Activated CD8-positive, alpha-beta T cell treated with anti-CD3 and anti-CD28 coated beads, Interleukin-2, amount 10 ng/mL, durations not matched to agents 7 days and 5 days (primary cell): ENCODE measurements at places on chromosomes 3 and 15. TPM values are rescaled to one million over a fixed set of nuclear protein-coding genes. Genes with fewer than 3 reads are reported as not detected.

DNA sequence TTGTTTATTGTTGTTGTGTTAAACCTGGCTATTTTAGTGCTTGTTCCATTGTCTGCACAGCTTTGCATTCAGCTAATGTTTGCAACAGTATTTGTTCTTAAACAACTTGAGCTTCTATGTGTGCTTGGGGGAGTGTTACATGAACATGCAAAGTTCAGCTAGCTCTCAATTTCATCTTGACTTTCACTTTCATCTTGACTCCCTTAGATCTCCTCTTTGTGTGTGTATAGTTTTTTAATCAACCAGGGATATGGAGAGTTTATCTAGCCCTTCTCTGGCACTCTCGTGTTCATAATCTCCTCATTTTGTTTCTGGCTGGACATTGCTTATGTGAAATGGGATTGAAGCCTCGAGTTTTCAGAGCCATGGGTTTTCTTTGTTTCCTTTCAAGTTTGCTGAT, 212.4 kb upstream of the ZBTB20 start:
- no peaks in the 10 kb centered on the region for H3K36me3 ChIP-seq
- no peak overlapping the region for H3K4me3 ChIP-seq
- H3K27ac ChIP-seq: no peak overlapping the region
- H3K4me1 ChIP-seq: peaks cover 6% of the 10 kb centered on the region

- DNase-seq: no peak
- peaks cover 6% of the 10 kb centered on the region for H3K36me3 ChIP-seq
- no peaks in the 10 kb centered on the region for H3K27me3 ChIP-seq
- peaks cover 58% of the 10 kb centered on the region for H3K4me1 ChIP-seq
These were observed 38.9 kb downstream of the ZNF710 start for GRCh38 chr15:90039996-90040395.

DNA sequence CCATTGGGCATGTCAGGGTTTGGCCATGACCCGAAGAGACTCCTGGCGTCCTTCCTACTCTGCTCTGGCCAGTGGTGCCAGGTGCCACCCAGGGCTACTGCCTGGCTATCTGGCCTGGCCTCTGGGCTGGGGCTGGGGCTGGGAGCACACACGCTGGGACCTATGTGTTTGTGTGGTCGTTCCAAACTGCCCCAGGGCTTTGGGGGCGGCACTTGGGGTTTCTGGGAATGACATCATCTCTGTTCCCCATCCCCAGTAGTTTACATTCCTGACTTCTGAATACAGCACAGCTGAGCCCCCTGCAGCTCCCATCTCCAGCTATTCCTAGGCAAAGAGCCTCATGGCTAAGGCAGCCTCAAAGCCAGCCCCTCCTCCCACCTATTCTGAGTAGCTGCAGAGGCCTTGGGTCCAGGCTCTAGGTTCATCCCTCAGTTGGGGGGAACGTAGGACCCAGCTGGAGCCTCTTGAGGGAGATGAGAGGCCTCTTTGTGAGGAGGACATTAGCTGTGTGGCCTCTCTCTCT, 24.3 kb downstream of the PLEKHO2 start:
- H3K27me3 ChIP-seq: no peaks in the 10 kb centered on the region
- H3K4me1 ChIP-seq: peaks cover 11% of the 10 kb centered on the region
- H3K27ac ChIP-seq: no peak overlapping the region

DNA sequence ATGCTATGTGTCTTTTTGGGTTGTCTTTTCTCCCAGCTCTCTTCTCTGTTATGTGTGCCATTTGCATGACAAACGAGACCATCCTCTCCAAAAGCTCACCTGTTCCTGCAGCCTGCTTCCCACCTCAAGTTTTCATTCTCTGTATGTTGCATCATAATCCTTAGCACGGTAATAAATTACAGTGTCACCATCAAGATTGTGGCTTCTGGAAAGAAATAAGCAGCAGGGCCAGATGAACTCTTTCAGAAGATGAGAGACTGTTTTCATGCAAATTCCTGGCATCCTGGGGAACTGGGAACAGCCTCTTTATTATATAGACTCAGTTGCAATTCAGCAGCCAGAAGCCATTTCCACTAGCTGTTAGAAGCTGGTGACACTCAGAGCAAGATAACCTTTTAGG, 436.7 kb downstream of the EPHB1 start:
- DNase-seq: no peak
- H3K36me3 ChIP-seq: no peaks in the 10 kb centered on the region
- no peaks in the 10 kb centered on the region for H3K4me1 ChIP-seq
- no peak overlapping the region for H3K4me3 ChIP-seq
- peaks cover 2% of the 10 kb centered on the region for H3K27me3 ChIP-seq

DNA sequence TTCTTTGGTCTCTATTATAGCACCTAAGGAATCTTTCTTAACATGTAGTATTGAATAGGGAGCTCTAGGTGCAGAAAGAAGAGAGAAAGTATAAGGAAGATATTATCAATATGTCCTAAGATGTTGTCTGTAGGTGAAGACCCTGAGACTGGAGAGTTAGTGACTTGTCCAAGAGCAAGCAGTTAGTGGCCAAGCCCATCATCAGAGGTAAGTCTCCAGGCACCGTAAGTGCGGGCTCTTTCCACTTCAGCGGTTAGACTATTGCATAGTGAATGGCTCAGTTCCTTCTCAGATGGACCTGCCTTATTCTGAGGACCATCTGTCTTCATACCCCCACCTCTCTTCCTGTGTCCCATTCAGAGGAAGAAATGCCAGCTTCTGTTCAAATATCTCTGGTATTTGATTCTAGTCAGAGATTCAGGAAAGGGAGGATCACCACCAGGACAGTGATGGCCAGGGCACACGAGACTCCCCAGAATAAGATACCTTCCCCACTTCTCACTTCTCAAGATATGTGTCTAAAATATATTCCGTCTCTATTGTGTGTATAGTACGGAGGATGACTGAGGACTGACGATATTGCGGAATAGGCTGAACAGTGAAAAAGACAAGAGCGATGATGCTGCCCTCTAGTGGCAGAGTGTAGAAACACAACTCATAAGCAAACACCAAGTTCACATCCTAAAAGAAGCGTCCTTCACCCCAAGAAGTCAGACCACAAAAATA, 19.1 kb upstream of the ADGRG7 start:
- peaks cover 10% of the 10 kb centered on the region for H3K27me3 ChIP-seq
- no peak overlapping the region for H3K27ac ChIP-seq
- DNase-seq: peak; percentile 78
- peaks cover 2% of the 10 kb centered on the region for H3K4me1 ChIP-seq

GRCh38 chr3:127747066-127747465, 74.3 kb downstream of the ABTB1 start:
- no peak overlapping the region for H3K4me3 ChIP-seq
- H3K27me3 ChIP-seq: peaks cover 10% of the 10 kb centered on the region
- no peaks in the 10 kb centered on the region for H3K36me3 ChIP-seq
- H3K4me1 ChIP-seq: peaks cover 9% of the 10 kb centered on the region

DNA sequence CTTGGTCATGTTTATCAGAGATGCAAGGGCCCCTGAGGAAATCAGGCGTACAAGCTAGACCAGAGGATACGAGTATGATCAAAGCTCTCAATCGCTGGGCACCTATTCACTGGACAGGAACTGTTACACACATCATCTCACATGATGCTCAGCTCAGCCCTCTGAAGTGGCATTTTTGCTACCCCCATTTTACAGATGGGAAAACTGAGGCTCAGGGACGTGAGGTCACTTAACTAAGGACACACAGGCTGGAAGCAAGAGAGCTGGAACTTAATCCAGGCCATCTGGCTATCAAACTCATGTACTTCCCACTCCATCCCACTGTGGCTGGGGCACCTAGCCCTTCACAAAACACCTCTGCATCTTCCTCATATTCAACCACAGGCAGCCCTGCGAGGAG, 72.9 kb upstream of the SLC6A1 start:
- H3K4me1 ChIP-seq: peaks cover 5% of the 10 kb centered on the region
- H3K27ac ChIP-seq: no peak overlapping the region
- H3K27me3 ChIP-seq: peaks cover 12% of the 10 kb centered on the region
- H3K36me3 ChIP-seq: no peaks in the 10 kb centered on the region

- no peaks in the 10 kb centered on the region for H3K27me3 ChIP-seq
- no peaks in the 10 kb centered on the region for H3K4me1 ChIP-seq
- DNase-seq: no peak
- H3K36me3 ChIP-seq: no peaks in the 10 kb centered on the region
- no peak overlapping the region for H3K4me3 ChIP-seq
These were observed 121.3 kb upstream of the ADAMTS9 start for GRCh38 chr3:64809086-64809485.

DNA sequence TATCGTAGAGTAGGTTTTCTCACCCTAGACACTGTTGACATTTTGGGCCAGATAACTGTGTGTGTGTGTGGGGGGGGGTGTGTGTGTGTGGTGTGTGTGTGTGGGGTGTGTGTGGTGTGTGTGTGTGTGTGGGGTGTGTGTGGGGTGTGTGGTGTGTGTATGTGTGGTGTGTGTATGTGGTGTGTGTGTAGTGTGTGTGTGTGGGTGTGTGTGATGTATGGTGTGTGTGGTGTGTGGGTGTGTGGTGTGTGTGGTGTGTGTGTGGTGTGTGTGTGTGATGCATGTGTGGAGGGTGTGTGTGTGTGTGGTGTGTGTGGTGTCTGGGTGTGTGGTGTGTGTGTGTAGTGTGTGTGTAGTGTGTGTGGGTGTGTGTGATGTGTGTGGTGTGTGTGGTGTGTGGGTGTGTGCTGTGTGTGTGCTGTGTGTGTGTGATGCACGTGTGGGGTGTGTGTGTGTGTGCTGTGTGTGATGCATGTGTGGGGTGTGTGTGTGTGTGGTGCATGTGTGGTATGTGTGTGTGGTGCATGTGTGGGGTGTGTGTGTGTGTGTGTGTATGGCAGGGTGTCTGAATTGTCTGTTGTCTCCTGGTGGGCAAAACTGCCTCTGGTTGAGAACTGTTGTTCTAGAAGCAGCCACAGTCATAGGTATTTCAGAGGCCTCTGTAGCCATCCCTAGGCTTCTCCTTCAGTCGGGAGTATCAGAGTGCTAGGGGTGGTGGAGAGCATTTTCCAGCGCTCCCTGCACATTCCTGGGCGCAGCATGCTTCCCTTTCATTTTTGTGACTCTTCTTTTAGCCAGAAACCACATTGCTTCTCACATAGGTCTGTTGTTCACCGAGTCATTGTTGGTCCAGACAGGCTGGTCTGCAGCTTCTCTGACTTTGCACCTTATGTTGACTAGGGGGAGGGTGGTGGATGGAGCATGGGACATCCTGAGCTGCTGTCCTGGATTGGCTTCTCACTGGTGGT, 84.4 kb downstream of the THSD4 start:
- no peak overlapping the region for H3K27ac ChIP-seq
- no peak for DNase-seq
- no peak overlapping the region for H3K4me3 ChIP-seq

- H3K4me3 ChIP-seq: no peak overlapping the region
- H3K36me3 ChIP-seq: no peaks in the 10 kb centered on the region
- H3K4me1 ChIP-seq: no peaks in the 10 kb centered on the region
- peaks cover 2% of the 10 kb centered on the region for H3K27me3 ChIP-seq
These were observed 17.7 kb downstream of the NTRK3 start for GRCh38 chr15:88238618-88239430.

- no peak for DNase-seq
- H3K36me3 ChIP-seq: no peaks in the 10 kb centered on the region
- H3K27me3 ChIP-seq: no peaks in the 10 kb centered on the region
These were observed 76.0 kb upstream of the ATP10A start for GRCh38 chr15:25939122-25939521.

GRCh38 chr15:98296653-98297052, 336.1 kb downstream of the ARRDC4 start:
- H3K4me1 ChIP-seq: no peaks in the 10 kb centered on the region
- peaks cover 9% of the 10 kb centered on the region for H3K27me3 ChIP-seq
- DNase-seq: no peak
- no peak overlapping the region for H3K4me3 ChIP-seq

- no peak overlapping the region for H3K27ac ChIP-seq
- no peaks in the 10 kb centered on the region for H3K4me1 ChIP-seq
- DNase-seq: no peak
- H3K27me3 ChIP-seq: no peaks in the 10 kb centered on the region
- no peak overlapping the region for H3K4me3 ChIP-seq
These were observed 852.6 kb downstream of the NTRK3 start for GRCh38 chr15:87403973-87404372.

- DNase-seq: no peak
- H3K27me3 ChIP-seq: no peaks in the 10 kb centered on the region
- H3K4me3 ChIP-seq: no peak overlapping the region
- H3K4me1 ChIP-seq: no peaks in the 10 kb centered on the region
- no peak overlapping the region for H3K27ac ChIP-seq
These were observed 197.5 kb downstream of the UBE3A start for GRCh38 chr15:25241241-25241801.

DNA sequence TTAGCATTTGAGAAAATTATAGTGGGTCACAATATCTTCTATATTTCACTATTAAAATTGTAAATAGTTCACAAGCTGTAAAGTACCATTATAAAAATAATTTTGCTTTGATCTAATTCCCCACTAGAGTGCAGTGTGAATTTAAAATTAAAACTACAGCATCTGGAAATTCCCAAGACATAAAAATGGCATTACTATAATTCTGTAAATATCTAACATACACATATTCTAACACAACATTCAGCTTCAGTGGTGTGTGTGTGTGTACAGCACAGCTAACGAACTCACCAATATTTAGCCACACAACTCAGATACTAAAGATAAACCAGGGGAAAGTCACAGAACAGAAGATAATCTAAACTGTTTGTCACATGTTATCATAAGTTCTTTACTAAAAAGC, 424.9 kb upstream of the ZNF385D start:
- H3K27ac ChIP-seq: no peak overlapping the region
- no peak for DNase-seq
- no peaks in the 10 kb centered on the region for H3K4me1 ChIP-seq
- no peaks in the 10 kb centered on the region for H3K27me3 ChIP-seq

DNA sequence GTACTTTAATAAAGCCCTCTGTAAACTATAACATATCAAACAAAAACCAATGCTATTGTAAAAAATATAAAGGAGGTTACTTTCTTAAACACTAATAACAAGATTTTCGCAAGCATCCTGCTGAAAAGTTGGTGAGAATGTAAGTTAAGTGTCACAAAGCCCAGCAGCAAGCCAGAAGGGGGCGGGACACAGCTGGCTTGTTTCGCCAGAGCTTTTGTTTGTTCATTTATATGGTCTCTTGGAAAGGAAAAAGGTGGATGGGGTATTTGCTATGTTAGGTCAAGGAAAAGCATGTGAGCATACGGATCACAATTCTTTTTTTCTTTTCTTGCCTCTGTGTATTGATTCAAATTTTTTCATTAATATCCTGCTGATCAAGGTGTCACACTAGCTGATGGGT, 59.9 kb downstream of the HACD2 start:
- H3K27me3 ChIP-seq: no peaks in the 10 kb centered on the region
- no peak for DNase-seq
- H3K27ac ChIP-seq: no peak overlapping the region
- peaks cover 31% of the 10 kb centered on the region for H3K4me1 ChIP-seq

GRCh38 chr3:11185564-11186317, 31.4 kb downstream of the HRH1 start:
- no peak overlapping the region for H3K27ac ChIP-seq
- no peak overlapping the region for H3K4me3 ChIP-seq
- DNase-seq: no peak
- no peaks in the 10 kb centered on the region for H3K4me1 ChIP-seq
- peaks cover 12% of the 10 kb centered on the region for H3K27me3 ChIP-seq
- H3K36me3 ChIP-seq: no peaks in the 10 kb centered on the region

RAB6B gene
- total RNA-seq: 0.68 TPM

MOBP gene
- not detected for total RNA-seq

SPINT1 gene
- 3.1 TPM for total RNA-seq

CIDEC gene
- total RNA-seq: not detected
